ENCODE measurements at places on chromosomes 3 and 15.

- no peak for DNase-seq
Measured at GRCh38 chr3:195087328-195087727, 183.6 kb downstream of the XXYLT1 start.

DNA sequence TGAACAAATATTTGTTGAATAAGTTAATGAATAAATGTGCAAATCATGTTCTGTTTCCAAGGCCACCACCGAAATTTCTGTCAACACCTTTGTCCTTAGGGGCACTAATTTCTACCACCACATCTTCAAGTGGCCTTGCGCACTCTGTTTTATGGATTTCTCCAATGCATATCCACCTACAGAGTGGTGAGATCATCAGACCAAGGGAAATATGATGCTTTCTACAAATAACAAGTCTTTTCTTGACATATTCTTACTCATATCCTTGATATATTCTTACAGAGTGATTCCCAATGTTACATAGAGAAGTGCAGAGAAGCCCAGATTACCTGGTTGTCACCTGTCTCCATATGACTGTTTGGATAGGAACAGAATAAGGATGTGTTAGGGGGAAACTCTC, 36.1 kb upstream of the TMCO5A start:
- no peak for DNase-seq

GRCh38 chr3:170716172-170716805, 130.4 kb upstream of the SLC7A14 start:
- DNase-seq = no peak

DNA sequence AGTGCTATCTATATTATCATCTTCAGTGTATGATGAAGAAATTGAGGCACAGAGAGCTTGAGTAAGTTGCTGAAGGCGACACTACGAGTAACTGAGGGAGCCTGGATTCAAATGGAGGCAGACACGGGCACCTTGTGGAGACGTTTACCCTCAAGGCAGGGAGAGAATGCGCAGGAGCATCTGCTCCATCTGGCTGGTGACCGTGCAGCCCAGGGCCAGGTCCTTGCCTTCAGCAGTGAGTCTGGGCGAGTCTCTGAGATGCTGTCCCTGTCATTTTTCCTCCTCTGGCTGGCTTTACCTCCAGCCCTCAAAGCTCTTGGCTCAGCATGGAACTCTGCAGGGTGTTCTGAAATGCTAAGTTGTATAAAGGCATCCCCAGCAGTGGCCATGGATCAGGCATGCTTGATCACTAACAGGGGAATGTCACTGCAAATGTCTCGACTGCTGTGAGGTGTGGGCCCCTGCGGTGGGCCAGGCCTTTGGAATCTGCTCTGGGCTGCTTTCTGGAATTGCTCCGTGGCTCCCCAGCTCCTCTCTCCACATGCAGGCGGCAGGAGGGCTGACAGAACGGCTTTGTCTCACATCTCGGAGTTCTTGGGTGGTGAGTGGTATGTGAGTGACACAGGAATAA, 19.7 kb downstream of the SPSB4 start:
- no peak for DNase-seq

DNA sequence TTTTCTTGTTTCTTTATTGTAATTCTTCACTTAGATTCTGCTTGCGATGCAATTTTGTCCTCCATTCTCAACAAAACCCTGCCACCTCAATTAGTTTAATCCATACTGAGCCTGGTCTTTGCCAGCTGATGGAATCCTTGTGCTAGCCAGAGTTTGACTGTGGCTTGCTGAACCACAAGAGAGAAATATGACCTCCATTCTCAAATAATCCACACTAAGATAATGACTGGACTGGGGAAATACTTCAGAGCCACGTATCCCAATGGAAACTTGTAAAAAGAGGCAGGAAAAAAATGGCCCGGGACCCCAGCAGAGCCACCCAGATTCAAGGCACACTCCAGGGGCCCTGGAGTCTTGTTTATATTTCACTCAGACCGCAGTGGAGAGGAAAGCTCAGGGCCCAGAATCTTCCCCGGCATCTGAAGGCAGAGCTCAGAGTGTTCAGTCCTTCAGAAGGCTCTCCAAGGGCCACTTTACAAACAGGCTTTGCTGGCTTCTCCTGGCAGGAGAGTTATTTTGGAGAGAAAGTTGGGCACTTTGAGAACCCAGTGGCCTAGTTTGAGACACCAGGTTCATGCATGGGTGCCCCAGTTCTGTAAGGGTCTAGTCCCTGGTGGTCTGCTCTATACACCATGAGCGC, 62.7 kb downstream of the SSUH2 start:
- DNase-seq = no peak

DNA sequence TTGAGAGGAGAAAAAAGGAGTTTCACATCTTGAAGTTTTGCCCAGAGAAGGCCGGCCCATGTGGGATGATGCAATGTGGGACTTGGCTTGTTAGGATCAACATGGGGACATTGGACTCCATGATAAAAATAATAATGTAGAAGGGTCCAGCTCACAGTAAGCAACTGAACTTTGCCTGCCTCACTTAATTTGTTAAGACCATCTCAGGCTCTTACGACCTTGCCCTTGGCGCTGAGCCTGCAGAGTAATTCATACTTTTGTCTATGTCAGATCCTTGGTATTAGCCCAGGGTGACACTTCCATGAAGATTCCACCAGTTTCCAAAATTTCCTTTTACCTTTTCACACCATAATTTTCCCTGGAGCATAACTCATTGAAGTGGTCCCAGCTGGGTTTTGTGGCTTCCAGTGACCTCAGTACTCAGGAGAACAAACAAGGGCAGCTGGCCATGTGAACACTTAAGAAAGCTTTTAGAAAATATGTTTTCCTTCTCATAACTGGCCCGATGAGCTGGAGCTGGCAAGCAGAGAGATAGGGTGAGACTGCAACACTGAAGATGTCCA, 315.4 kb upstream of the RASGRP1 start:
- no peak for DNase-seq

DNA sequence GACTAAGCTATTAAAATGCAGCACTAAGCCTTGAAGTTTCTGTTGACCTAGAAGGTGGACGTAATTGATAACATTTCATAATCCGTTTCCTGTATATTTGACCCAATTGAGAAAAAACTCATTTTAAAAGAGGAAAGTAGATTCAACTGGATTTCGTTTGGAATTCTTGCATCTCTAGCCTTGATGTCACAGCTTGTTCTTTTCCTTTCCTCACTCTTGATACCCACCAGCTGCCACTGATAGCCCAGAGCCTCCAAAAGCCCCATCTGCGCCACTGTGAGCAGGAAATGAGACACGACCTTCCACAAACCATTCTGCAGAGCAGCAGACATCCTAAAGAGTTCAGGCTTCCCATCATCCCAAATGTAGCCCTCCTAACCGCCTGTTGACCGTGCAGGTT, 61.8 kb downstream of the FOXB1 start:
- DNase-seq = no peak

- DNase-seq = no peak
Measured at GRCh38 chr15:73660455-73660854, 23.7 kb upstream of the CD276 start.

- no peak for DNase-seq
Measured at GRCh38 chr15:41504751-41505492, 8.7 kb downstream of the LTK start.

- DNase-seq = peak; percentile 26
Measured at GRCh38 chr3:192850451-192850981, 67.1 kb downstream of the MB21D2 start.

DNA sequence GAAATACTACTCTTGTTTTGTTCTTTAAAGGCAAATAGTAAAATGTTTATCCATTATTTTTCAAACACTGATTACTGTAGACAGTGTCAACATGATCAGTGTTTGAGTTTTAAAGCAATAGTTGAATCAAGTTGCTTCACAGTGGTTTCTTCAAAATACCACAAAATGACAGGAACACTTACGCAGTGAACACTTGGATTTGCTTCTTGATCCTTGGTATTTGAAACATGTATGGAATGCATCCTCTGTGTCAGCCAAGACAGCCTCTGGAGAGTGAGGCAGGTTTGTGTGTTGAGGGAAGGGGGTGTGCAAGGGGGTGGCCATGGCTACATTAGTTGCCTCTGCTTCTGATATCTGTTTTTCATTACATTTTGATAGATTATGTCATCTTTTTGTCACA, 413.0 kb downstream of the RBMS3 start:
- DNase-seq = no peak

- DNase-seq = peak; percentile 8
Measured at GRCh38 chr3:126342211-126342610, 15.0 kb downstream of the KLF15 start.

- DNase-seq = peak; percentile 16
Measured at GRCh38 chr3:168847291-168847883, 751.7 kb upstream of the GOLIM4 start.

- DNase-seq = no peak
Measured at GRCh38 chr15:36039996-36040572, 494.1 kb upstream of the DPH6 start.

GRCh38 chr15:36356466-36356865, 223.0 kb upstream of the CDIN1 start:
- no peak for DNase-seq

- no peak for DNase-seq
Measured at GRCh38 chr3:136197159-136197793, 1.1 kb upstream of the MSL2 start.

DNA sequence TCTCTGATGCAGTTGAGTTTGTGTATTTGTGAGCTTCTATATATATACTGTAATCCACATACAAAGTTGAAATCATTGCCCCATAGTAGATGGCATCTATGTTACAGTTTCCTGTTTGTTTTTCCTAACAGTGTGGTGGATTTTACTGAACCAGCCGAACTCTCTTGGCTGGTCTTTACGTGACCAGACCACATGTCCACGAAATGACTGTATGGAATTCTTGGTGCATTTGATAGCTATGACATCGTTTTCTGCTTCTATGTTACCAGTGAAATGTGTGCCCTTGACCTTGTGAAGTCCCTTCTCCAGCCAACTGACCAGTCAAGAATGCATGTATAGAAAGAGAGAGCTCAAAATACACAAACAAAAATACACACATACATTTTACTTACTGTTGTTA, 1.8 kb downstream of the KCNMB2 start:
- no peak for DNase-seq

DNA sequence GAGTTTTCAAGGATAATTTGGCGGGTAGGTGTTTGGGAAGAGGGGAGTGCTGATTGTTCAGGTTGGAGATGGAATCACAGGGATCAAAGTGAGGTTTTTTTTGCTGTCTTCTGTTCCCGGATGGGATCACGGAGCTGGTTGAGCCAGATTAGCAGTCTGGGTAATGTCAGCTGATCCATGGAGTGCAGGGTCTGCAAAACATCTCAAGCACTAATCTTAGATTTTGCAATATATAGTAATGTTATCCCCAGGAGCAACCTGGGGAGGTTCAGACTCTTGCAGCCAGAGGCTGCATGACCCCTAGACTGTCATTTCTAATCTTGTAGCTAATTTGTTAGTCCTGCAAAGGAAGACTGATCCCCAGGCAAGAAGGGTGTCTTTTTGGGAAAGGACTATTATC, 354.1 kb upstream of the SGO1 start:
- no peak for DNase-seq

DNA sequence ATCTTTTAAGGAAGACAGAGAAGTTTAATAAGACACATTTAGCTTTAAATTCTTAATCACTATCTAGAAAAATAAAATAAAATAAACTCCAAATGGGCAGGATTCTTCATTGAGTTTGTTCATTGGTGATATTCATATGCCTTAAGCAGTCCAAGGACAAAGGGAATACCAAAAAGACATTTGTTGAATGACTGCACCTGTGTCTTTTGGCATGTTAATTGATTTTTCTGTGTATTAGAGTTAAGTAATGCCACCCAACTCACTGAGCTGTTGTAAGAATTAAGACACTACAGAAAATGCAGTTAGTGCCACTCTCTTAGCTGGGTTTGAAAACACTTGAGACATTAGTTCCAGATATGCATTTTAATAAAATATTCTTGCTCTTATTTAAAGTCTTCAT, 683.6 kb upstream of the ROBO1 start:
- DNase-seq = no peak

- no peak for DNase-seq
Measured at GRCh38 chr15:89486726-89487050, 9.7 kb downstream of the RHCG start.

DNA sequence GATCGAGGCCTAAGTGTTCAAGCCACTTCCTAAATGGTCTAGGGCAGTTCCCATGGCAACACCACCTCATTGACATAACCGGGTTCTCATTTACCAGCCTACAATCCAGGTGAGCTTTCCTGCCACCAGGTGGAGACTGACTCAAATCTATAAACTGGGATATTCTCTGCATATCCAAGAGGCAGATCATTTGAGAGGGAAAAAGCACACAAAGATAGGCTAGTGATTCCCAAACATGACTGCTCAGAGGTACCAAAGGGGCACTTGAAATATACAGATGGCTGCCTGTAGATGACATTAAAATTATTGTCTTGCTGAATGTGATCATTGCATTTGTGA, 141.3 kb upstream of the PROK2 start:
- DNase-seq = no peak

GRCh38 chr3:69642606-69643005, 96.7 kb upstream of the MITF start:
- no peak for DNase-seq

DNA sequence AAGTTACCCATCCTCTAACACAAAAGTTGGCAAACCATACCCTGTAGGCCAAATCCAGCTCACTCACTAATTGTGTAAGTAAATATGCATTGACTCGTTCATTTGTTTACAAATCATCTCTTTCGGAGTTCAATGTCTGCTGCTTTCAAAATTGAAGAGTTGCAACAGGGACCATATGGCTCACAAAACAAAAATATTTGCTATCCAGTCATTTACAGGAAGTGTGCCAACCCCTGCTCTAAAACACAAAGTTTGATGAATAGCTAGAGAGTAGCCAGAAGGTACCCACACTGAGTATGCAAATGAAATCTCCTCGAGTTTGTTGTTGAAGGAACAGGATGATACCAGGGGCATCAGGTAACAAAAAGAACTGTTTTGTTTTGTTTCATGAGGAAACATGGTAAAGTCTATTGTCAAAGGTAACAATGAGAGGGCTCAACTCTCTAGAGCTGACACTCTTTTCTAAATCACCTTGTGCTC, 236.2 kb upstream of the THBS1 start:
- no peak for DNase-seq

- DNase-seq = no peak
Measured at GRCh38 chr3:104526901-104527401, 839.8 kb upstream of the ALCAM start.

DNA sequence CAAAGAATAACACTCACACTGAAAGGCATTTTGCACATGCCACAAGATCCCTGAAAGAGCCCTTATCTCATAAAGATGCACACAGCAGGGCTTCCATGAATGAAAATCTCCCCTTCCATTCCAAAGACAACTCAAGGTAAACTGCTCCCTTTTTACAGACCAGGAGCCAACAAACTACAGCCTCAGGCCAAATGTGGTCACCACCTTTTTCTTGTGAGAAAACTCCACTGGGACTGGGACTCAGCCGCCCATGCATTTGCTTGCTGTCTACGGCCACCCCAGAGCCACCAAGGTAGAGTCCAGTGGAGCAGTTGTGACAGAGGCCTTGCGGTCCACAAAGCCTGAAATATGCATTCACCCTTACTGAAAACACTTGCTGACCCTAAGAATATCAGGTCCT, 334.8 kb downstream of the OCA2 start:
- DNase-seq = no peak

Measured in head of caudate nucleus (tissue), 42 donors.